ENCODE measurements at places on chromosomes 13 and 19. TPM values are rescaled to one million over a fixed set of nuclear protein-coding genes. Genes with fewer than 3 reads are reported as not detected.

DNA sequence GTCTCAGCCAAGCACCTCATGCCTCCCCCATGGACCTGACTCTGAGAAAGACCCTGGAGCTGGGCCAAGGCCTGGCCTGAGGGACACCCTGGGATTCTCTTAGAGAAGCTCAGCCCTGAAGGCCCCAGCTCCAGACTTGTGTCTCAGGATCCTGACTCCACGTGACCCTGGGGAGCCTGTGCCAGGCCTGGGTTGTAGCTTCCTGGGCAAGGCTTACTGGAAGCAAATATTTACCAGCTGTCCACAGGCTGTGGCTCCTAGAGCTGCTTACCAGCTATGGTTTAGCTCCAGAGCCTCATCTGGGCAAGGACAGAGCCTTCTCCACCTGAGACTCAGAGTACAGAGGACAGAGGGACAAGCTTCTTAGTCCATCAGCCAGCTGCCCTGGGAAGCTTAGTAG lies 61.0 kb upstream of the CEACAM8 start:
- no peak for DNase-seq

- DNase-seq, result no peak
These were observed 2.6 kb downstream of the KCNRG start for GRCh38 chr13:50017819-50018218.

BEST2 gene
- total RNA-seq, result 167 TPM

SERPINE3 gene
- total RNA-seq, result not detected

- no peak for DNase-seq
These were observed 2.8 kb upstream of the ZNF543 start for GRCh38 chr19:57317503-57317902.

GRCh38 chr13:78826312-78826711 lies 167.4 kb upstream of the OBI1 start:
- no peak for DNase-seq

DNA sequence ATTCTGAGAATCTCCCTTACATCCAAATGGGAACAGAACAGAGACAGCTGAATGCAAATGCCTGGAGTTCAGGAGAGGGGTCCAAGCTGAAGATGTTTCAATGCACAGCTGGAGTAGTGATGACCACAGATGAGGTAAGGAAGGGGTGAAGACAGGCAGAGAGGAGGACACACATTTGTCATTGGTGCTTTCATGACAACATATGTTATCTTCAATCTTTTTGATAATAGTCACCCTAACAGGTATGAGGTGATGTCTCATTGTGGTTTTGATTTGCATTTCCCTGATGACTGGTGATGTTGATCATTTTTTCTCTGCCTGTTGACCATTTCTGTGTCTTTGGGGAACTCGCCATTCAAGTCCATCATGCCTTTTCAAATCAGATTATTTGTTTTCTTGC lies 19.2 kb downstream of the SIGLEC7 start:
- no peak for DNase-seq

CYP4F11 gene
- total RNA-seq, result 8.8 TPM

- no peak for DNase-seq
These were observed 12.1 kb upstream of the SPART start for GRCh38 chr13:36358175-36358718.

DNA sequence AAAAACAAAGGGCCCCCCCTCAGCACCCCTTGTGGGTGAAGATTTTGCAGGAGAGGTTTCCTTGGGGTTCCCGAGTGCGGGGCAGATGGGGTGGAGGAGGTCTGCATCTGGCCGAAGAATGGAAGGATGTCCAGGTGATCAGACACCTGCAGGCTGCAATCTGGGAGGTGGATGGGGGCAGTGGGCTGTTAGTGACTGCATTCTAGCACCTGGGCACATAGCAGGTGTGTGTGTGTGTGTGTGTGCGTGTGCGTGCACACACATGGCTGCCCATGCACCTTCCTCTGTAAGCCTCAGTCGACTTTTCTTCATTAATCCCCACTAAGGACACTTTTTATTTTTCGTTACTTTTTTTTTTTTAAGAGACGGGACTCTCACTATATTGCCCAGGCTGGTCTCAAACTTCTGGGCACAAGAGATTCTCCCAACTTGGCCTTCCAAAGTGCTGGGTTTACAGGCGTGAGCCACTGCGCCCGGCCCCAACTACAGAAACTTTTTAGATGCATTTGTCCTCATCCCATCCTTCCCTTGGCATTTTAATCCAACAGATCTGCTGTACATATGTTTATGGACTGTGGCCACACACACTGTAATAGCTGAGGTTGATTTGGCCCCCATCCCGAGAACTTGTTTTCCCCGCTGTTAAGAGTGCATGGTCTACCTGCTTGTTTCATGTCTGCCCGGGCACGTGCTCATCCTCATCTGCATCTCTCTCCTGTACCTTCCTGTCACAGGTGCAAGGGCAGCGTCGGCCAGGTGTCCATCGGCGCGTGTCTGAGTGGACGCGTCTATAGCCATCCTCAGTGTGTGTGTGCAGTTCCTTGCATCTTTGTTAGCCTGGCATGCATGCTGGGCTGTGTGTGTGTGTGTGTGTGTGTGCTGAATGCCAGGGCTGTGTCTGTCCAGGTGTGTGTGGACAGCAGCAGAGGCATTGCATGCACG lies 731 bp downstream of the MAG start:
- no peak for DNase-seq

PDE4C gene
- total RNA-seq, result 6.2 TPM

GRCh38 chr13:26280295-26280694 lies 26.4 kb downstream of the CDK8 start:
- DNase-seq, result no peak

DNA sequence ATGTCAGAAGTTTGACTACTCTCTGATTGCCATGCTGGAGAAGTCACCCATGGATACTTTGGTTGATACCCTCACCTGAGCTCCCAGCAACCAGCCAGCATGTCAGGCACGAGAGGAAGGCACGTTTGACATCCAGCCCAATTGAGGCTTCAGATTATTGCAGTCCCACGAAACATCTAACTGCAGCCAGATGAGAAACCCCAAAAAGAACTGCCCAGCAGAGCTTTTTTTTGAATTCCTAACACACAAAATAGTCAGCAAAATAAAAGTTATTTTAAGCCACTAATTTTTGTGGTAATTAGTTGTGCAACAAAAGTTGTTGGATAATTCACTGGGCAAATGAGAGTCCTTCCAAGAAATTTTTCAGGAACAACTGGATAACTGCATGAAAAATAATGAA lies 259.0 kb downstream of the LMO7 start:
- no peak for DNase-seq

GRCh38 chr19:3669947-3670795 lies 30.1 kb downstream of the PIP5K1C start:
- peak; percentile 53 for DNase-seq

GRCh38 chr13:112756967-112757758 lies 67.3 kb downstream of the ATP11A start:
- no peak for DNase-seq

UFM1 gene
- total RNA-seq, result 50.5 TPM

DNA sequence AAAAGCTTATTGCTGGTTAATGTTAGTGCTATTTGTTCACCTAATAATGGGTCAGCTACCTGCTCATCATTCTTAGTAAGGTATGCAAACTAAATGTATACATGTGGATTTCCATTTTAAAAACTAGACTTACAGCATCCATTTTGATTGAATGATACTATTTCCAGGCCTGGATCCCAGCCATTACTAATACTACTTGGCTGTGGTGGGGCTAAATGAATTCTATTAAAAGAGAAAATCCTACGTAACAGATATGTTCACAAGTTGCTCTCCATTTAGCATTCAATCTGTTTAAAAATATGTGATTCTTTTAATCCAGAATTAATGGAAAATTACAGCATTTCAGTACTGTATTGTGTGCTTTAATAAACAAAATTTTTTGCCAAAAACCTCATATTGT lies 169.4 kb upstream of the MIR17HG start:
- DNase-seq, result no peak

- DNase-seq, result no peak
These were observed 21.9 kb downstream of the UQCRFS1 start for GRCh38 chr19:29191005-29191404.

DNA sequence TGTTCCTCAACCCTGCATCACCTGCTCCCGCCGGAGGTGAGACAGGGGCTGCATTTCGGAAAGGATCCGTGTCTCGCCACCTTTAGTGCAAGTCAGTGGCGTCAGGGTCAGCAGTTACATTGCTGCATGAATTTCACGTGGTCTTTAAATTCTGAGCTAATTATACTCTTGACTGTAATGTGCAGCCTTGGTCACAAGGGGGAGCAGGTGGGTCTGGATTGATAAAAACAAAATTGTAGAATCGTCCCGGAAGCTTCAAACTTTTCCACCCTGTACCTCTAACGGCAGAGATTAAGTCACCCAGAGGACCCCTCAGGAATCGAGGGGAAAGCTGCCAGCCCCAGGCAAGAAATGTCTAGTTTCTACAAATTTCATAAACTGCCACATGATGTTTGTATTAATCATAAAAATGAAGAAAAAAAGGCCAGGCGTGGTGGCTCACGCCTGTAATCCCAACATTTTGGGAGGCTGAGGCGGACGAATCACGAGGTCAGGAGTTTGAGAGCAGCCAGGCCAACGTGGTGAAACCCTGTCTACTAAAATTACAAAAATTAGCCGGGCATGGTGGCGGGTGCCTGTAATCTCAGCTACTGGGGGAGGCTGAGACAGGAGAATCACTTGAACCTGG lies 20.2 kb downstream of the BBC3 start:
- peak; percentile 62 for DNase-seq

- no peak for DNase-seq
These were observed 10.1 kb downstream of the MIER2 start for GRCh38 chr19:334296-335071.

DNA sequence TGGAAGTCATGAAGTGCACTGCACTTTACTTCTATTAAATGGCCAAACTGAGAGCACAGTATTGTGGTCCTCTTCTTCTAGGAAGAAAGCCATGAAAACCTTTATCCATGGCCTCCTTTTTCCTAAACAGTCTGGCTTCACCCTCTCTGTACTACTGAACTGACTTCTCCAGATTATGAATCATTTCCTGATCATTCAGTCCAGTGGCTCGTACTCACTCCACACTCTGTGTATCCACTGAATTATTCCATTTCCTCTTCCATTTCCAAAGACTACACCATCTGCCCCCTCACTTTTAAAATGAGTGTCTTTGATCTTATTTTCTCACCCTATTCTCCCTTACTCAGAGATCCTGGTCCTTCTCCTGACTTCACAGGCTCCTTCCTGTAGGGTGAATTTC lies 29.7 kb upstream of the FREM2 start:
- no peak for DNase-seq
